ENCODE measurements at places on chromosomes 4 and X.

- peak; percentile 24 for DNase-seq
These were observed 85.5 kb upstream of the ATOH1 start for GRCh38 chr4:93743022-93743421.

GRCh38 chrX:134148172-134148692 lies 88.8 kb upstream of the CCDC160 start:
- no peak for DNase-seq

- no peak for DNase-seq
These were observed 7.6 kb downstream of the PRRG3 start for GRCh38 chrX:151702741-151703340.

DNA sequence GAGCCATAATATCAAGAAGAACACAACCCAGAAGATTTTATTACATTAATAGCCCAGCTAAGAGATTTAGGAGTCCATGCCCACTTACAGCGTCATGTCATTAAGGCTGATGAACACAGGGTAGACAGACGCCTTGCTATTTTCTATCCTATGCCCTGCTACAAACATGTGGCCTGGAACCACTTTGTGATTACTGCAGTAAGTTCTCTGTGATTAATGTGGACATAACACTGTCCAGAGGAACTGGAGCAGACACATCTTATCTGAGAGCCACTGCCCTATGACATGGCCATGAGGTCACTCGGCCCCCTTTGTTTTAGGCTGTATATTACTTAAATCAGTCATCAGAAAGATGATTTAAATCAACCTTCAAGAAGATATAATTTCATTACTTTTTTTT lies 211.7 kb downstream of the MAML3 start:
- no peak for DNase-seq

DNA sequence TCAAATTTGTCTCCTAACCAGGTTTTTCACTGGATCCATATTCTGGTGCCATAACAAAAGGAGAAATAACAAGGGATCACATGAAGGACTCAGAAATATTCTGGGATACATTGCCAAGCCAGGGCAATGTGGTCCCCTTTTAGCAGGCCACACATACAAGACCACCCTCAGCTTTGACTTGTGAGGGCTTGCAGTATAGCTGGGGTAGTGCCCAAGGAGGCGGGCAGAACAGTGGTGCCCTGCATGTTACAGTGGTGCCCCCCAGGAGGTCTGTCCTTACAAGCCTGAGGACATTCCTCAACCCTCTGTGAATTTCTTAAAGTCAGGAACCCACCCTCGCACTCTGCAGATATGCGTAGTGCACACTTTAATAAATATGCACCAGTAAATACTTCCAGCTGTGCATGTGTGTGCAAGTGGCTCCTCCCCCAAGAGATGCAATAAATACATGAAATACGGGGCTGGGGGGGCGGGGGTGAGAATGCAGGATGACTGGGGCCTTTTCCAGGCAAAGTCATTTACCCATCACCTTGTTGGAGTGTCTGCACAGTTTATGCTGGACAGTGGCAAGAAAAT lies 34.4 kb upstream of the TBL1X start:
- DNase-seq = no peak

DNA sequence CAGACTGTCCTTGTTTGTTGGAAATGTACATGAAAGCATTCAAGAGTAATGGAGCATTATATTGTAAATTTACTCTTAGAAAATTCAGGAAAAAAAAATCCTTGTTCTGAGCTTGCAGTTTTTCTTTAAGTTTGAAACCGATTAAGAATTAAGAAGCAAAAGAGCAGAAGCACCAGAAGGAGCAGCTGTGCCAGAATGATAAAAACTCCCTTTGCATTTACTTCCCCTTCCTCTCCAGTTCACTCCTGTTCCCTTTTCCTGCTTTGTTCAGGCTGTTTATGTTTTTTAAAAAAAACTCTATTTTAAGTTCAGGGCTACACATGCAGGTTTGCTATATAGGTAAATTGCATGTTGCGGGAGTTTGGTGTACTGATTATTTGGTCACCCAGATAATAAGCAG lies 90.3 kb downstream of the ATOH1 start:
- DNase-seq = peak; percentile 61

- DNase-seq = no peak
These were observed 25.9 kb downstream of the NSG1 start for GRCh38 chr4:4412641-4413372.

GRCh38 chr4:66602622-66603021 lies 932.3 kb upstream of the EPHA5 start:
- DNase-seq = no peak
